ENCODE measurements at places on chromosomes 6 and 20.

DNA sequence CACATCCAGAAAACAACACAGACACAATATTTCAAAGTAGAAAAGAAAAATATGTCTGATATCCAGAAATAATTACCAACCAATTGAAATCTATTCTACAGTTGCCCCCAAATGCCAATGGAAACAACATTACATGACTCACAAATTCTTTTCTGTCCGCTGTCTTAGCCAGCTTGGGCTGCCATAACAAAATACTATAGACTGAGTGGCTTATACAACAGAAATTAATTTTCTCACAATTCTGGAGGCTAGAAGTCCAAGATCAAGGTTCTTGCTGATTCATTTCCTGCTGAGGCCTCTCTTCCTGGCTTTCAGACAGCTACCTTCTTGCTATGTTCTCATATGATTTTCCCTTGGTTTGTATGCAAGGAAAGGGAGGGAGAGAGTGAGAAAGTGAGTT is 698.1 kb downstream of the DHX35 start:
- H3K4me3 ChIP-seq, result no peak overlapping the region
- no peak for DNase-seq
- no peaks in the 10 kb centered on the region for H3K27me3 ChIP-seq
- H3K36me3 ChIP-seq, result no peaks in the 10 kb centered on the region
- H3K4me1 ChIP-seq, result no peaks in the 10 kb centered on the region

DNA sequence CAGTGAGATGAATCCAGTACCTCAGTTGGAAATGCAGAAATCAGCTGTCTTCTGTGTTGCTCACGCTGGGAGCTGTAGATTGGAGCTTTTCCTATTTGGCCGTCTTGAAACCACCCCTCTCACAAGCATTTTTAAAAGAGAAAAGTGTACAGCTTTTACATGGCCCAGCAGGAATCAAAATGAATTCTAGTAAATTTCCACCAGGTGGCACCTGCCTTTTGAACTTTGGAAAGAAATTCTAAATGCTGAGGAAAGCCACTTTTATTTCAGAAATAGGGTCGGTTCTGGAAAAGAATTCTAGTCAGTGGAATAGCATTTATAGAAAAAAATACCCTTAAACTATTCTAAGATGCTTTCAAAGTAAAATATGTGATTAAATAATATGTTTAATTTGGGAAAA is 647.8 kb downstream of the CD109 start:
- H3K27ac ChIP-seq, result no peak overlapping the region
- H3K4me3 ChIP-seq, result no peak overlapping the region
- H3K4me1 ChIP-seq, result no peaks in the 10 kb centered on the region
- DNase-seq, result no peak
- no peaks in the 10 kb centered on the region for H3K27me3 ChIP-seq
- peaks cover 17% of the 10 kb centered on the region for H3K36me3 ChIP-seq

DNA sequence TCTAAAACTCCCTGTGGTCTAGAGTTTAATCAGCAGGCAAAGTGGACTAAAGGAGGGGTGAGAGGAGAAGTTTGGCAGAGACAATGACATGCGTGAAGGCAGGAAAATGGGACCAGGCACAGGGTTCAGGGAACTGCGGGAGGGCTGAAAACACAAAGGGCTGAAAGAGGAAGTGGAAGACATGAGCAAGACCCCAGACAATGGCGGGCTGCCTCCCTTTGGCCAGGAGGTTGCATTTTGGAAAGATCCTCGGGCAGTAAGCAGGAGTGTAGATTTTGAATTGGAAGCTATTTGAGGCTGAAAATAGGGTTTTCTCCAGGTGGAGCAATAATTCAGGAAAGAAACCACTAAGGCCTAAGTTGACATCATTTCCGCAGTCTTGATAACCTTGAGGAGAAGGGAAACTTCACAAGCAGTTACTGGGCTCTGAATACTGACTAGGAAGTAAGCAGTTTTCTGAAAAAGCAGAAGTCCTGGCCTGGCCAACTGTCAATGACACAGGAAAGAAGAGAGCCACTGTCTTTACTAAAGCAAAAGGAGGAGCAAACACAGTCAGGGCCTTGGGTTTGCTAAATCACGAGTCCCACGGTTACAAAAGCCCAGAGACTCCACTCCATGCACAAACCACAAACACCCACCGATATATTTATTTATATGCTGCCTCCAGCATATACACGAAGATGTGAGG is 3.4 kb downstream of the LY86 start:
- H3K4me3 ChIP-seq, result no peak overlapping the region
- no peak for DNase-seq
- H3K27ac ChIP-seq, result no peak overlapping the region
- no peaks in the 10 kb centered on the region for H3K4me1 ChIP-seq

- no peaks in the 10 kb centered on the region for H3K27me3 ChIP-seq
- H3K4me1 ChIP-seq, result no peaks in the 10 kb centered on the region
- no peaks in the 10 kb centered on the region for H3K36me3 ChIP-seq
- H3K27ac ChIP-seq, result no peak overlapping the region
- no peak for DNase-seq
Observed at GRCh38 chr6:96947055-96947454, 22.5 kb downstream of the KLHL32 start.

- H3K36me3 ChIP-seq, result no peaks in the 10 kb centered on the region
- no peak overlapping the region for H3K27ac ChIP-seq
- H3K27me3 ChIP-seq, result no peaks in the 10 kb centered on the region
- H3K4me3 ChIP-seq, result no peak overlapping the region
- H3K4me1 ChIP-seq, result peaks cover 4% of the 10 kb centered on the region
Observed at GRCh38 chr6:39666706-39667489, 58.3 kb downstream of the KIF6 start.

DNA sequence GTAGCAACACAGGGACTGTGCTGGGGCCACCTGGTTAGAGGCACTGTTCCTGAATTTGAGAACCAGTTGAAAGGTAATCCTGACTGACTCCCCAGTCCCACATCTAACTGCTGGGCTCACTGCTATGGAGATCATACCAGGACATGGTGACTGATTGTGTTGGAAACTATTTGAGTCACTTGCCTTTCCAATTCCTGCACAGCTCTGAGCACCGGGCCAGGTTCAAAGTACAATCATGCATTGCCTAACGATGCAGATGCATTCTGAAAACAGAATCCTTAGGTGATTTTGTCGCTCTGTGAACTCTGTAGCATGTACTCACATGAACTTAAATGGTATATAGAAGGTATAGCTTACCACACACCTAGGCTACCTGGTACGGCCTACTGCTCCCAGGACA is 215.3 kb downstream of the BMP7 start:
- no peak overlapping the region for H3K4me3 ChIP-seq
- no peaks in the 10 kb centered on the region for H3K27me3 ChIP-seq
- H3K36me3 ChIP-seq, result no peaks in the 10 kb centered on the region
- H3K4me1 ChIP-seq, result no peaks in the 10 kb centered on the region
- H3K27ac ChIP-seq, result no peak overlapping the region

- no peaks in the 10 kb centered on the region for H3K4me1 ChIP-seq
- no peaks in the 10 kb centered on the region for H3K36me3 ChIP-seq
- no peak for DNase-seq
- H3K27ac ChIP-seq, result no peak overlapping the region
Observed at GRCh38 chr6:131688286-131688685, 12.9 kb downstream of the OR2A4 start.

DNA sequence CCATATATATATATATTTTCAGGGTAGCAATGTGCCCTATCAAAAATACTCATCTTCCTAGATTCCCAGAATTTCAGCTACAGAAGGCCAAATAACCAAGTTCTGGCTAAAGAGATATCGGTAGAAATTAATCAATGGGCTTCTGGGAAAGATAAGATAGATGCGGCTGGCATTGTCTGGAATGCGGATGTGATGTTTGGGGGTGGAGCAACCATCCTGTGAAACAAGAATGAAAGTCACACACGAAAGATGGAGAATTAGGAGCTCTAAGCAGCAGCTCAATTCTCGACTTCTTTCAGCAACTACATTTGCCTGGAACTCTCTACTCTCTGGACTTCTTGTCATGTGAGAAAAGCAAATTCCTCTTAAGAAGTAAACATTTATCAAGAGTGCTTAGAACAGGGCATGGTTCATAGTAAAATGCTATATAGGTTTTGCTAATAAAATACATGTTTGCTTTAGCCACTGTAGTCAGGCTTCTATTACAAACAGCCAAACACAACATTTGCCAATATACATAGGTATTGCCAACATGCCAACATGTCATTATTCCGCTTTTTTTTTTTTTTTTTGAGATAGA is 90.8 kb downstream of the CLIC5 start:
- no peaks in the 10 kb centered on the region for H3K36me3 ChIP-seq
- no peaks in the 10 kb centered on the region for H3K27me3 ChIP-seq
- DNase-seq, result no peak
- no peak overlapping the region for H3K4me3 ChIP-seq

DNA sequence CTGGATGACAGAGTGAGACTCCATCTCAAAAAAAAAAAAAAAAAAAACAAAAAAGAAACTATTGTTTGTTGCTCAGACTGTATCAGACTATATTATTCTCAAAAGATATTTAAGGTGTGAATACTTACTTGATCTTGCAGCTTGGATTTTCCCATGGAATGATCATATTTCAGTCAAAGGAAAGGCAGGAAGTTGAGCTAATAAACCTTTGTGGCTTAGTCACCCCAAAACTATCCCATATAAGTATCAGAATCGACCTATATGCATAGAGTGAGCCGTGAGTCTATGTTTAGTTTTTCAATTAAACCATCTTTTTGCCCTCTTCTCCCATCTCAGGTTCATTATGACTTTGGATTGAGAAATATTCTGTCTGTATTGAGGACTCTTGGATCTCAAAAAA is 152.6 kb downstream of the DNAH8 start:
- H3K36me3 ChIP-seq, result no peaks in the 10 kb centered on the region
- H3K4me1 ChIP-seq, result no peaks in the 10 kb centered on the region
- DNase-seq, result no peak
- H3K27me3 ChIP-seq, result no peaks in the 10 kb centered on the region
- no peak overlapping the region for H3K4me3 ChIP-seq

DNA sequence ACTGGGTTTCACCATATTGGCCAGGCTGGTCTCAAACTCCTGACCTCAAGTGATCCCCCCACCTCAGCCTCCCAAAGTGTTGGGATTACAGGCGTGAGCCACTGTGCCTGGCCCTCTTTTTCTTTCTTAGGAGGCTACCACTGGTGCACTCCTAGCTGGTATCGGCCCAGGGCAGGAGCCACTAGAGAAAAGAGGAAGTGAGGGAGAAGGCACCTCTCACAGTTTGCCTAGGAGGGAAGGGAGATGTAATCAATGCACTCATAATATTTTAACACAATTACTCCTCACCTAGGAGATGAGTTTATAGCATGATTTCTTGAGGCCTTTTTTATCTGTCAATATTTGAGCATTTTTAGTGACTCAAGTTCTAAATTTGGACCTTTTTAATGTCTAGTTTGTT is 189.0 kb upstream of the SOX4 start:
- no peak for DNase-seq
- no peak overlapping the region for H3K27ac ChIP-seq
- H3K4me3 ChIP-seq, result no peak overlapping the region
- no peaks in the 10 kb centered on the region for H3K36me3 ChIP-seq
- no peaks in the 10 kb centered on the region for H3K4me1 ChIP-seq

DNA sequence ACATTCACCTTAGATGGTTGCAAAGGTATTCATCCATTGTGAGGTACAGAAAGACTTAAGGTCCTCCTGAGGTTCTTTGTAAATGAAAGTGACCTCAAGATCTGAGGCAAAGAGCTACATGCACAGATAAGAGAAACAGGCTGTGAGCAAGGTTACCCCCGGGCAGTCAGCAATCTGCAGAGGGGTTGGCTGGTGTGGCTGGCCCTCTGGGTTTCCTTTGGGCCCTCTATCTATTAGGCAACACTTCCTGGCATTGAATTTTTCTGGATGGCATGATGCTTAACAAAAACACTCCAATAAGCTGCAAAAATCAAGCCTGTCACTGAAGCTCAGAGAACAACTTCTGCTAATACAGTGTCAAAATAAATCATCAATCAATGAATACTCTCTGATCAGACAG is 48.9 kb upstream of the RALGAPA2 start:
- H3K36me3 ChIP-seq, result no peaks in the 10 kb centered on the region
- H3K27ac ChIP-seq, result no peak overlapping the region

DNA sequence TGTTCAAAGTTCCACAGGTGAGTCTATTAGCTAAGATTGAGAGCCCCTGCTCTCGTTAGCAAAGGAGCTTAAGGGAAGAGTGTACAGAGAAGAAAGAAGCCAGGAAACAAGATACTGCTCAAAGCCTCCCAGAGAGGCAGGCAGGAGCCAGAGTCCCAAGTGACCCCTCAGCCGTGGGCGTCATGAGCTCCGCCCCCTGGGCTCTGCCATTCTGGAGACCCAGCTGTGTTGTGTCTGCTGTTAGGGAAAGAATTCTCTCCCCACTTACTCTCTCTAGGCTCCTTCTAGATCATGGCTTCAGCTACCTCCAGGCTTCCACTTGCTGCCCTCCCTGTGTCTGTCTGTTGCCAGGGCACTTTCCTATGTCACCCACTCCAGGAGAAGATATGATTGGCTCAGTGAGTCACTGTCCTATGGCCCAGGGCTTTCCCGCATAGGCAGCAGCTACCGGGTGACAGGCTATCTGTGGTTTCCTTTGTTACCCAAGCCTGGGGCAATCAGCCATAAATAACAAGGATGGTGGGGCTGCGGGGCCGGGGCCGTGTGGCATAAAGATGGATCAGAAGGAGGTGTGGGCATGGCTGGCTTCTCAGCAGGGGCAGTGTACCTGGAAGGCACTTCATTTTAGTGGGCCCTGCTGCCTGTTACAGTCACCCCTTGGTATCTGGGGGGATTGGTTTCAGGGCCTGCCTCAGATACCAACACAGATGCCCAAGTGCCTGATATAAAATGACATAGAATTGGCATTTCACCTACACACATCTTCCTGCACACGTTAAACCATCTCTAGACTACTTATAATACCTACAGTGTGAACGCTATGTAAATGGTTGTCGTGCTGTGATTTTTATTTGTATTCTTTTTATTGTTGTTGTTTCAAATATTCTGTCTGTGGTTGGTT is 118.9 kb downstream of the ARMC2 start:
- peak; percentile 67 for DNase-seq
- no peak overlapping the region for H3K4me3 ChIP-seq
- no peaks in the 10 kb centered on the region for H3K4me1 ChIP-seq
- H3K27me3 ChIP-seq, result no peaks in the 10 kb centered on the region
- H3K27ac ChIP-seq, result no peak overlapping the region
- no peaks in the 10 kb centered on the region for H3K36me3 ChIP-seq

Measured in H9 (cell line).